Liver (tissue), 10 donors: ENCODE measurements at places on chromosomes 6 and 20. TPM values are rescaled to one million over a fixed set of nuclear protein-coding genes. Genes with fewer than 3 reads are reported as not detected.

- no peaks in the 10 kb centered on the region for H3K4me1 ChIP-seq
- no peaks in the 10 kb centered on the region for H3K27me3 ChIP-seq
- no peak for DNase-seq
Measured at GRCh38 chr6:122072014-122072647, 327.3 kb upstream of the HSF2 start.

Gene TUBB2A
- total RNA-seq = 94.8 TPM

GRCh38 chr6:149235130-149235561 is 82.4 kb upstream of the TAB2 start:
- no peak for DNase-seq
- H3K27ac ChIP-seq = no peak overlapping the region
- no peaks in the 10 kb centered on the region for H3K4me1 ChIP-seq
- no peaks in the 10 kb centered on the region for H3K27me3 ChIP-seq

Gene MCM8
- 2.1 TPM for total RNA-seq

- H3K4me1 ChIP-seq = peaks cover 54% of the 10 kb centered on the region
- H3K36me3 ChIP-seq = no peaks in the 10 kb centered on the region
- DNase-seq = no peak
Measured at GRCh38 chr6:157427969-157428368, 47.0 kb downstream of the ZDHHC14 start.

GRCh38 chr20:35463455-35464300 is 8.3 kb downstream of the CEP250 start:
- H3K4me3 ChIP-seq = no peak overlapping the region
- no peaks in the 10 kb centered on the region for H3K27me3 ChIP-seq
- DNase-seq = peak; percentile 74
- peaks cover 9% of the 10 kb centered on the region for H3K36me3 ChIP-seq

- H3K36me3 ChIP-seq = no peaks in the 10 kb centered on the region
- H3K4me3 ChIP-seq = no peak overlapping the region
- H3K27me3 ChIP-seq = no peaks in the 10 kb centered on the region
- H3K4me1 ChIP-seq = no peaks in the 10 kb centered on the region
- DNase-seq = no peak
- H3K27ac ChIP-seq = no peak overlapping the region
Measured at GRCh38 chr6:150175586-150176151, 32.8 kb downstream of the PPP1R14C start.
